ENCODE measurements at places on chromosomes 7 and 10. TPM values are rescaled to one million over a fixed set of nuclear protein-coding genes. Genes with fewer than 3 reads are reported as not detected.

The ZNF117 gene
- 13.3 TPM for total RNA-seq

The VKORC1L1 gene
- total RNA-seq, result 49.6 TPM

The DGKI gene
- total RNA-seq, result 0.68 TPM

The OPN4 gene
- not detected for total RNA-seq

The TSPAN13 gene
- total RNA-seq, result 266 TPM

The CARD11 gene
- 8.1 TPM for total RNA-seq

The FHIP2A gene
- total RNA-seq, result 29.4 TPM

The CFAP58 gene
- total RNA-seq, result 0.29 TPM

The RASA4B gene
- total RNA-seq, result 18.1 TPM

The NODAL gene
- not detected for total RNA-seq

The ZC3HAV1L gene
- 12.4 TPM for total RNA-seq

The GNGT1 gene
- not detected for total RNA-seq

The SYNPO2L gene
- total RNA-seq, result 0.42 TPM

The LRRC61 gene
- total RNA-seq, result 15.8 TPM

The TCAF2 gene
- 3.0 TPM for total RNA-seq

The GNAI1 gene
- 27.3 TPM for total RNA-seq

The CC2D2B gene
- 0.79 TPM for total RNA-seq

The CLRN3 gene
- not detected for total RNA-seq

The LRMDA gene
- 16.3 TPM for total RNA-seq

The GNG11 gene
- 18.2 TPM for total RNA-seq

The AOC1 gene
- 0.70 TPM for total RNA-seq

The MRLN gene
- total RNA-seq, result not detected

The PLEKHS1 gene
- total RNA-seq, result not detected

The EN2 gene
- not detected for total RNA-seq

The SEPTIN14 gene
- not detected for total RNA-seq

The TMEM236 gene
- 2.8 TPM for total RNA-seq

The FAM200A gene
- total RNA-seq, result 4.1 TPM

The IQUB gene
- 1.3 TPM for total RNA-seq

The TMEM72 gene
- not detected for total RNA-seq

The CFAP46 gene
- total RNA-seq, result 1.2 TPM

The ST8SIA6 gene
- total RNA-seq, result 7.5 TPM

The RADIL gene
- 8.0 TPM for total RNA-seq

The ABCB4 gene
- total RNA-seq, result 0.52 TPM

The C10orf53 gene
- not detected for total RNA-seq

The GSTO2 gene
- 13.4 TPM for total RNA-seq

The DYDC2 gene
- total RNA-seq, result 3.0 TPM

The MMRN2 gene
- 20.6 TPM for total RNA-seq

The SNCG gene
- 4.3 TPM for total RNA-seq

The CLCN1 gene
- 0.08 TPM for total RNA-seq

The MLXIPL gene
- 6.2 TPM for total RNA-seq
